ENCODE measurements at places on chromosomes 7 and 10.

GRCh38 chr10:76885816-76886215 is 751.8 kb downstream of the KCNMA1 start:
- no peak for DNase-seq

DNA sequence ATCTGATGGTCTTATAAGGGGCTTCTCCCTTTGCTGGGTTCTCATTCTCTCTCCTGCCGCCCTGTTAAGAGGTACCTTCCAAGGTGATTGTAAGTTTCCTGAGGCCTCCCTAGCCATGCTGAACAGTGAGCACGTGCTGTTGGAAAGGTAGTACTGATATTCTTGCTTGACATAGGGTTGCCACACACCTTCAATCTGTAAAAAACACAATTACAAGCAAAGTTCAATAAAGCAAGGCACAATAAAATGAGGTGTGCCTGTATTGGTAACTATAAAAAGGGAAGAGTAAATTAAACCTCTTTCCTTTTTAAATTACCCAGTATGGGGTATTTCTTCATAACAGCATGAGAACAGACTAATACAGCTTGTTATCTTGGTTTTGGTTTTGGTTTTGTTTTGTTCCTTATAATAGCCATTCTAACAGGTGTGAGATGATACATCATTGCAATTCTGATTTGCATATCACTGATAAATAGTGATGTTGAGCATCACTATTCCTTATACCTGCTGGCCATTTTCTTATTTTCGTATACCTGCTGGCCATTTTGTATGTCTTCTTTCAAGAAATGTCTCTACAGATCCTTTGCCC is 164.9 kb upstream of the TRIM24 start:
- DNase-seq: no peak

- no peak for DNase-seq
Observed at GRCh38 chr7:26497801-26498596, 206.3 kb downstream of the SNX10 start.

- no peak for DNase-seq
Observed at GRCh38 chr7:44110719-44111635, 6.8 kb downstream of the AEBP1 start.

- no peak for DNase-seq
Observed at GRCh38 chr10:28382525-28383269, 79.8 kb upstream of the MPP7 start.

- DNase-seq: no peak
Observed at GRCh38 chr7:81884817-81885216, 115.0 kb upstream of the HGF start.

DNA sequence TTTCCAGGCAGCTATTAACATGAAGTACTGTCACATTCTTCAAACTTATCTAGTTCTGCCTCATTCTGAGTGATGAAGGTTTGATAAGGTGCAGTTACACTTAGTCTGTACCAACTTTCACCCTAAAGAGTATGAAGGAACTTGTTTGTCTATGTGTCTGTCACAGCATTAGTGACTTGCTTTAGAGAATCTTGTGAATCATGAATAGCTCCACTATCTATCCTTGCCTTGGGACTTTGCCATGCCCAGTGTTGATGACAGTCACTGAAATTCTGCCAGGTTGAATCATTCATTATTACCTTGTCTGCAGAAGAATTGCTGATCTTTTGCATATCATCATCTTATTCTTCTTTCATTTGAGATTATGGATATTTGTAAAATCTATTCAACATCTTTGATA is 50.9 kb upstream of the A1CF start:
- DNase-seq: no peak

- no peak for DNase-seq
Observed at GRCh38 chr7:156544919-156545715, 95.5 kb upstream of the RNF32 start.

DNA sequence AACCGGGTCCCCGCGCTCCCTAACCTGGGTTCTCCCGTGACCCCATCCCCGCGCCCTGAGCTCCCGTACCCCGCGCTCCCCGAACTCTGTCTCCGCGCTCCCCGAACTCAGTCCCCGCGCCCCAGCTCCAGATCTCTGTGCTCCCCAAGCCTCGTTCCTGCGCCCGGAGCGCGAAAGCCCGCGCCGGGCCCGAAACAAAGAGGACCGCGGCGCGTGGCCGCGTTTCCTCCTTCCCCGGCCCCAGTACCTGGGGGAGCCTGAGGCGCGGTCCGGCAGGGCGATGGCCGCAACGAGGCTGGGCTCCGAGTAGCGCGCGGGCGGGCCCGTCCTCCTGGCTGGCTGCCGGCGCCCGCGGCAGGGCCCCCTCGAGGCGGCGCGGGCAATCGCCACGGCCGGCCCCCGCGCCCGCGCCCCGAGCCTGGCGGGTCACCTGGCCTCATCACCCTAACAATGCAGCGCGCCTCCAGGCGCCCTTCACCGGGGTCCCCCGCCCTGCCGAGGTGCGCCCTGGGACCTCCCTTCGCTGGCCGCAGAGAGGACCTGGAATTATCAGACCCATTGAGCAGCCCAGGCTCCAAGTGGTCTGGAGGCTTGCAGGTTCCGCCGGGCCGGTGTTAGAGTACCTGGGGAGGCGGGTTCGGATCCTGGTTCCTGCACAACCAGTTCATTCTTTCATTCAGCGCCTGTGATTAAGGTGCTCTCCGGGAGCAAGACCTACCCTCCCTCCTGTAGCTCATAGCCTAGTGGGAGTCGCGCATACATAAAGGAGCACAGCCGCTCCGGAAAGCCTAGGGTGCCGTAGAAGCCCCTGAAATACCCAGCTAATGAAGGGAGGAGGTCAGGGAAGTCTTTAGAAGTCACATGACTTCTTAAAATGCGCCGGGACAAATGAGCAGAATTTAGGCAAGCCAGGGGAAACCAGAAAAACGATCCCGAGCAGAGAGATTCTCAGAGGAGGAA is at the start of gene TNS3:
TSS of gene TNS3 (minus strand) at position 308 of the 960 bp plus-strand sequence. CDS start 142,475 bp downstream, outside the sequence.
- no peak for DNase-seq

GRCh38 chr10:111390813-111391563 is 314.2 kb downstream of the ADRA2A start:
- DNase-seq: no peak

DNA sequence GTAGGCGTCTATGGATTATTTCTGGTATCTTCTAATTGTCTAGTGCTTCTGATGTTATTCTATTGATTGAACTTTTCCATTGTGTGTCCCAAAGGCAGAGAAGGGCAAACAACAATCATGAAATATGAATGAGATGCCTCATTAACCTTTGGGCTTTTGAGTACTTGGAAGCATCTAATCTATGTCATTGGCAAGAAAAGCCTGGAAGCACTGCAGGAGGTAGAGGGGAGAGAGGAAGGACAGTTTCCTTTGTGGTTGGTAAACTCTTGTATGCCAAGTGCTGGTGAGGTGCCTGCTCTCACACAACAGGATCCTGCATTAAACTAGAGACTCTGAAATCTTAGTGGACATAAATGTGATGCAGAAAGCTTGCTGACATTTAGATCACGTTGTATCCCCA is 155.2 kb upstream of the TPK1 start:
- no peak for DNase-seq

DNA sequence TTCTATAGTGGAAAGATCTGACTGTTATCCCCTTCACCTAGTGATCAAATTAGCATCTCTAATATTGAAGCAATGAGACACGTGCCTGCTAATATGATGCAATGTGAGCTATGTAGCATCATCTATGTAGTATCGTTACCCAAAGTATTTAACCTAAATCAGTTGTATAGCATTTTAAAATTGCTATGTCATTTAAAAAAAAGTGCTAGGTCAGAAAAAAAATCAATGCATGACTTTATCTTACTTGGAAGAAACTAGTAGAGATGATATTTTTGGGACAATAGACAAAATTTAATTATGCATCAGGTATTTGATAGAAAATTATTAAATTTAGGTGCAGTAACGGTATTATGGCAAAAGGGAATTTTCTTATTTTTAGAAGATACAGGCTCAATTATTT is 157.3 kb downstream of the CCDC71L start:
- DNase-seq: no peak

- no peak for DNase-seq
Observed at GRCh38 chr10:43267811-43268210, 946 bp upstream of the RASGEF1A start.

DNA sequence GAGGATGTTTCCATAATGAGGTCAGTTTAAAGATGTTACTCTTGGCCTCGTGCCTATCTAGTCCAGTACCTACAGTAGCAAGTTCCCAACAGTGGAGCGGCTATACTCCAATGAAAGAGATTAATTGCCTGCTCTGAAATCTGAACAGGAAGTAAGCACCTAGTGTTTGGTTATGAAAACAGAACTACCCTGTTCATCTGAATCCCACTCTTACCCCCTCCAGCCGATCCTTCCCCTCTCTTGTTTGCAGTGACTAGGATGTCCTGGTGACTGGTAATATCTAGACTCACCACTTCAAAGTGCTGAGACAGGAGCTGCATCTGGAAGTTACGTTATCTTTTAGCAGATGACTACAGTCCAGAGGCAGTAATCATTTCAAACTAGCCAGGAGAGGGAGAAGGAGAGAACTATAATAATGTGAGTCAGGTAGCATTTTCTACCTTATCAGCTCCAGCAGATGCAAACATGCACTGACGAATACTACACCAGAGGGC is 666.7 kb upstream of the NRP1 start:
- no peak for DNase-seq

- no peak for DNase-seq
Observed at GRCh38 chr7:49279891-49280290, 355.5 kb downstream of the CDC14C start.

DNA sequence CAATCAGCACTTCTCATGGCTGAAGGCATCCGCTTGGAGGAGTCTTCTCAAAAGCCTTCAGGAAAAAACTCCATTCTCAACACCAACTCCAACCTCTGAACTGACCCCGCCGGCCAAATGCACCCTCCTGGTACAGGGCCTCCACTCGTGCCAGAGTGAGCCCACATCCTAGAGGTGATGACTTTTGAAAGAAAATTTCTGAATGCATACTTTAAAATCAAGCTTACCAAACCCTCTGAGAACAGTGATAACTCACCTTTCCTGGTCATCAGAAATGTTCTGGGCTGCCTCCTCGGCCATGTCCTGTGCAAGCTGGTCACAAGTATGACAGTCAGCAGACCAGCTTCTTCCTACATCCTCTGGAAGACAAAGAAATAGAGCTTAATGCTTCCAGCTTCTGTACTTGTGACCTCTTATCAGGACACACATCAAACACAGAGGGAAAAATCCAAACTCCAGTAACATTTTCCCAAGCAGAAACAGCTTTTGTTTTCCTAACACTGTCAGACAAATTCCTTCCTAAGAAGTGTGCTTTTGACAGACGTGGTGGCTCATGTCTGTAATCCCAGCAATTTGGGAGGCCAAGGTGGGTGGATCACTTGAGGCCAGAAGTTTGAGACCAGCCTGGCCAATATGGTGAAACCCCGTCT is at the start of gene PKD1L1:
TSS of gene PKD1L1 (minus strand) at position 326 of the 650 bp plus-strand sequence. CDS start at position 300, 26 bp downstream.
- DNase-seq: no peak

DNA sequence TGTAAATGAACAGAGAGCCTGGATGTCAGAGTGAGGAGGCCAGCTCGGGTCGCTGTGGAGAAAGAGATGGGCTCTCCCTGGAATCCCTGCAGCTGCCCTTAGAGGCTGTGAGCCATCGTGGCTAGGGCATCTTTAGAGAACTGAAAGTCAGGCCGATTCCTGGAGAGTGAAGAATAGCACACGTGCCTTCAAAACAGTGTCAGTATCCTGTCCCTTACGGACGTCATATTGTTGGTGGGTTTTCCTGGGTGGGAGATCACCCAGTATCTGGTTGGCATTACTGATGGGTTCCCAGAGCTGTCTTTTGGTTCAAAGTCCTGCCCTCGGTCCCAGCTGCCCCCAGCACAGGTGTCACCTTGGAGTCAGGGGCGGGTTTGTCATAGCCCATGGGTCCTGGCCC is 25.3 kb downstream of the IKZF1 start:
- no peak for DNase-seq

GRCh38 chr10:49252313-49253034 is 46.5 kb upstream of the C10orf71 start:
- no peak for DNase-seq

GRCh38 chr10:71893920-71894319 is 42.9 kb upstream of the PSAP start:
- DNase-seq: no peak

- no peak for DNase-seq
Observed at GRCh38 chr7:151918510-151918843, 37.8 kb upstream of the GALNTL5 start.

DNA sequence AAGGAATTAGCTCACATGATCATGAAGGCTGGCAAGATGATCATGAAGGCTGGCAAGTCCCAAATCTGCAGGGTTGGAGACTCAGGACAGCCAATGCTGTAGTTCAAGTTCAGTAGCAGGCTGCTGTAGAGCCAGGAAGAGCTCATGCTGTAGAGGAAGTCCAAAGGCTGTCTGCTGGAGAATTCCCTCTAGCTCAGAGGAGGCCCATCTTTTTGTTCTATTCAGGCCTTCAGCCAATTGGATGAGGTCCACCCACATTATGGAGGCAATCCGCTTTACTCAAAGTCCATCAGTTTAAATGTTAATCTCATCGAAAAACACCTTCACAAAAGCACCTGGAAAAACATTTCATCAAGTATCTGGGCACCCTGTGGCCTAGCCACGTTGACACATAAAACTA is 24.8 kb upstream of the FAM171A1 start:
- DNase-seq: no peak

DNA sequence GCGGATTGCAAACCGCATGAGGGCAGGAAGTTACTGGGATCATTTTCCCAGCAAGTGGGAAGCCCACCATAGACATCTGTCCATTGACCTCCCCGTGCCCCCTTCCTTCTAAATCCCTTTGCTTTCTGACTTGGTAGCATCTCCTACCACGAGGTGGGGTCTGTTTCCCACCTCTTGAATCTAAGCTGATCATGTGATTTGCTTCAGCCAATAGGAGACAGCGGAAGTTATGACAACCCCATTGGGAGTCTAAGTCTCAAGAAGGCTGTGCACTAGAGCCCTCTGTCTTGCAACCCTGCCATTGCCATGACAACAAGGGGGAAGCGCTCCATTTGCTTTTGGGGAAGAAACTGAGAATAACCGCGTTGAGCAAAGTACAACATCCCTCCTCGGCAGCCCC is 39.2 kb upstream of the CARD11 start:
- DNase-seq: no peak

DNA sequence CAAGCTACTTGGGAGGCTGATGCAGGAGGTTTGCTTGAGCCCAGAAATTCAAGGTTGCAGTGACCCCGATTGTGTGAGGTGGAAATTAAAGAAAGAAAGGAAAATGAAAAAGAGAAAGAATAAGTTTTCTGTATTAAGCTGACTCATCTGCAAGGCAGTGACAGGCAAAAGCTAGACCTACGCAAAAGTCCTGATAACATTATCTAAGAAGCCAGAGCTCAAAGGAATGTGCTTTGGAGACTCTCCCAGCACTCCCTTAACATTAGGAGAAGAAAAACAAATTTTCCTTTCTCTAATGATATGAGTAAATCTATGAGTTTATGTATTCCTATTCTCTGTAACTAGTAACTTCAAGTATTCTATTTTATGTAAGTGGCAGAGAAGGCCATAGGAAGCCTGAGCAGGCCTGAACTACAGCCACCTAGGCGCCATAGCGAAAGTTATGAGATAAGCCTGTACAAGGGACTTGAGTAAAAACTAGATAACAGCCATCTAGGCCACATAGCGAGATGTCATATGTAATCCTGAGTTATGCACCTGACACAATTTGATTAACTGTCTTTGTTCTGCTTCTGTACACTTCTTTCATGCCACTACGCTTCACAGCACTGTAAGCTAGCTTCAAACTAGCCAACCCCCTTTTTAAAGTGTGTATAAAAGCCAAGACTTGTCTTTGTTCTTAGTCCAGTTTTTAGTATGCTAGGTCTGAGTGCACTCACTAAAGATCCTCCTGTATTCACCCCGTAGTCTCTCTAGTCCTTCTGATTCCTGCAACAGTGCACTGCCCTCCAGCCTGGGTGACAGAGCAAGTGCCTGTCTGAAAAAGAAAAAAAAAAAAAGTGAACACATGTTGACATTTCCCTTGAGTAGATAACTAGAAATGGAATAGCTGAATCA is 9.4 kb upstream of the ZWINT start:
- DNase-seq: no peak

- DNase-seq: no peak
Observed at GRCh38 chr10:30095631-30096422, 36.4 kb upstream of the JCAD start.
